ENCODE measurements at places on chromosomes 5 and 9.
A peak's percentile ranks its signal among the peaks of the same experiment; 100 is the strongest.

GRCh38 chr9:14270358-14271092 lies 43.4 kb downstream of the NFIB start:
- no peak for DNase-seq

- DNase-seq, result no peak
Measured at GRCh38 chr5:59090323-59090722, 507.4 kb downstream of the RAB3C start.

DNA sequence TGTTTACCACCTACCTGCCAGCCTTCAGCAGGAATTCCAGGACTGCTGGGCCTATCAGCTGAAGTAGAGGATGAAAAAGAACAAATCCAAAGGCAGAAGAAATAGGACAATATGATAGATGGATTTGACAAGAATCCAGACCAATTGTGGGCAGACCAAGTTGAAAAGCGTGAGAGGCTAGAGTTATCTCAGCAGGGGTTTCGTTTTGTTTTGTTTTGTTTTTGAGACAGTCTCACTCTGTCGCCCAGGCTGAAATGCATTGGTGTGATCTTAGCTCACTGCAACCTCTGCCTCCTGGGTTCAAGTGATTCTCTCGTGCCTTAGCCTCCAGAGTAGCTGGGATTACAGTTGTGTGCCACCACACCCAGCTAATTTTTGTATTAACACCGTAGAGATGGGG lies 113.2 kb downstream of the PALM2AKAP2 start:
- no peak for DNase-seq

GRCh38 chr9:83629433-83630104 lies 6.6 kb downstream of the IDNK start:
- DNase-seq, result no peak

DNA sequence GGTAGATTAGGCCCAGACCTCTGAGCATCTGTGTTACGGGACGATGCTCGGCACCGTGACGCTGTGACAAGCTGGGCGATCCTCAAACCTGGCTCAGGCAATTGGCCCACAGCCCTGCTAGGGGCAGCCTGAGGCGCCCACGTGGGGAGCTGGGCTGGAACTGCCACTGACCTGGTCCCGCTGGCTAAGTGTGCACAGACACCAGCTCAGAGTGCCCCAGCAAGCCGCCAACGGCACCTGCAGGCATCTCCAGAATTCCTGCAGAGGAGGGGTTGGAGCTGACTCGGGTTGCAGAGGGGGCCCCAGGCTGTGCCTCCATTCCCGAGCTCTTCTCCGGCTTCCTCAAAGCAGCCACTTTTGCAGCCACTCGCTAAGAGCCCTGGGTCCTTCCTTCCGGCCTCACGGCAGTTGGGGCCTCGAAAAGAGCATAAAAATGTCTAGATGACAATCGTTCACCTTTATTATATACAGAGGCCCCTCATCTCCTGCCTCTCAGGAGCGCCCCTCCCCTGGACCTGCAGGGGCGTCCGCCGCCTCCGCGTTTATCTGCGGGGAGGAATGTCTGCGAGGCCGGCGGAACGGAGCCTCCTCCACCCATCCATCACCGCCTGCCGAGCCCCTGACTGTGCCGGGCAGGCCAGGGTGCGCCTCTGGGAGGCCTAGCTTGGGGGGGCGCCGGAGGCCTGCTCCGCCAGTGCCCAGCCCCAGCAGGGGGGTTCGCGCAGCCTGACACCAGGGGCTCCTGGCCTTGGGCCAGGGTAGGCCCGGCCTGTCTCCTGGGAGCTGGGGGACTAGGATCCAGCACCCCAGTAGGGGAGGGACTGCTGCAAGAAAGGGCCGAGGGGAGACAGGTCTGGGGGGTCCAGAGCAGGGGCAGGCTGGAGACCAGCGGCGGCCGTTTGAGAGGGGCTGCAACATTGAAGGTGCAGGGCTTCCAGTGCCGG lies 144.9 kb downstream of the BARX1 start:
- no peak for DNase-seq

- DNase-seq, result no peak
Measured at GRCh38 chr5:120446068-120446492, 18.0 kb upstream of the PRR16 start.

- DNase-seq, result no peak
Measured at GRCh38 chr5:172821340-172821985, 12.6 kb upstream of the ERGIC1 start.

GRCh38 chr5:150636391-150637244 lies 3.8 kb upstream of the SYNPO start:
- DNase-seq, result peak; percentile 64

DNA sequence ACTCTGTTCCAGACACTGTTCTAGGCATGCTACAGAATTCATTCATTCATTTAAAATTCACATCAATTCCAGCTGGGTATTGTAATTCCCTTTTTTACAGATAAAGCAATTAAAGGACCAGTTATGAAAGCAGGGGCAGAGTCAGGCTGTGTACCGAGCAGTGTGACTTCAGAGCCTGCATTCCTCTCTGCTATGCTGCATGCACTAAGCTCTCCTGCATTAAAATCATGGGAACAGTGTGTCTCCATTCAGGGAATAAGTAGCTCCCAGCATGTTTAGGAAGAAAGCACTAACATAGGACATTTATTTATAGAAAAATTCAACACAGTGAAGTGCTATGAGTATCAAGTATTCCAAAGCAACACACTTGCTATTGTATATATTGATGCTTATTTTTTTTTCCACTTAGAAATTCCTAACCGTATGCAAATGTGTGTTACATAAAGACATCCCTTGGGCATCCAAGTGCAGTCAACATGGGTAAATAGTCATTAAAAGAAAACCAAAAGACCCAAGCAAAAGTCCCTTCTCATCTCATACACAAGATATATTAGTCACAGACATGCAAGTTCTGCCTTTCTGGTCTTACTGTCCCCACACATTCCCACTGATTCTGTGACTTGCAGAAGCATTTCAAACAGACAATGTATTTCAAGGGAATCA lies 173.7 kb downstream of the GABRB2 start:
- no peak for DNase-seq

DNA sequence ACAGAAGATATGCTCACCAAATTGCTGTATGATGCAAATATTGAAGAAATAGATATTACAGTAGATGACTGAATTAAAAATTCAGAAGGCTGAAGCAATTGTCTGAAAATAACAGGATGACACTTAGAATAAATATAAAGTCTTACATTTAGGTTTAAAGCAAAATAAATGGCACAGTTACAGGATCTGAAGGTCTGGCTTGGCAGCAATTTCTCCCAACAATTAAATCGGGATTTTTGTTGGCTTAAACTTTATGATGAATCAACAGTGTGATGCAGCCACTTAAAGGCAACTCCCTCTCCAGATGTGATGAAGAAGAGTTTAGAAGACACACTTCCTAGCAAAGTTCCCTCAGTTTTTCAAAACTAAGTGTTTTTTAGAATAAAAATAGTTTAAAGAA lies 80.5 kb downstream of the NREP start:
- no peak for DNase-seq

DNA sequence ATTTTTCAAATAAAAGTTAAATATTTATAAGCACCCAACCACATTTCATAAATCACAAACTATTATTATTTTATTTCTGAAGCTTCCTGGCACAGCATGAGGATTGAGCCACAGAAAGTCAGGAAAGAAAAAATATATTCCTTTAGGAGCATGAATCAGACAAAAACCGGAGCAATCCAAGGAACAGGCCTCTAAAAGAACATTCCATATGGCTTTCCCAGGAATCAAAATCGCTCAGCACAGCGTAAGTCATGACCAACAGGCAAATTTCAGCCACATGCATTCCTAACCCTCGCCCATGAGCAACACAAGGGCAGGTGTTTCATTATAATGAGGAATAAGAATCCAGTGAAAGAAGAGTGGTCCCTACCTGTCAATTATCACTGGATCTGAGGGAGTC lies 26.7 kb downstream of the EBF1 start:
- no peak for DNase-seq

GRCh38 chr5:100232736-100233135 lies 302.4 kb upstream of the FAM174A start:
- no peak for DNase-seq

DNA sequence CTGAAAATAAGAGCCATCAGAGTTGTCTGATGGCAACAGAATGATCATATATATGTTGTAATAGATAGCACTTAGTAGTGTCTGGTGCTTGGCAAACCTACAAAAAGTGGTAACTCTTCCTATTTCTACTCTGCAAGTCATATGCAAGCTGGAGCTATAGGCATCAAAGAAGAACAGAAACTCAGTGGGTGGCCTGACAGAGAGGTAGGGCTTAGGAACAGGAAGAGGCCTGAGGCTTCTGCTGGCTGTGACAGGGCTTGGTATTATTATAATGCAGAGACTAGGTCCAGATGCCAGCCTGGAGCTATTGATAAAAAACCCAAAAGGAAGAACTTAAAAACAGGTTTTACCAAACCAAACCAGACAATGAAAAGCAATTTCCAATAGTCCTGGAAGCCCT lies 4.4 kb upstream of the DIAPH1 start:
- no peak for DNase-seq

DNA sequence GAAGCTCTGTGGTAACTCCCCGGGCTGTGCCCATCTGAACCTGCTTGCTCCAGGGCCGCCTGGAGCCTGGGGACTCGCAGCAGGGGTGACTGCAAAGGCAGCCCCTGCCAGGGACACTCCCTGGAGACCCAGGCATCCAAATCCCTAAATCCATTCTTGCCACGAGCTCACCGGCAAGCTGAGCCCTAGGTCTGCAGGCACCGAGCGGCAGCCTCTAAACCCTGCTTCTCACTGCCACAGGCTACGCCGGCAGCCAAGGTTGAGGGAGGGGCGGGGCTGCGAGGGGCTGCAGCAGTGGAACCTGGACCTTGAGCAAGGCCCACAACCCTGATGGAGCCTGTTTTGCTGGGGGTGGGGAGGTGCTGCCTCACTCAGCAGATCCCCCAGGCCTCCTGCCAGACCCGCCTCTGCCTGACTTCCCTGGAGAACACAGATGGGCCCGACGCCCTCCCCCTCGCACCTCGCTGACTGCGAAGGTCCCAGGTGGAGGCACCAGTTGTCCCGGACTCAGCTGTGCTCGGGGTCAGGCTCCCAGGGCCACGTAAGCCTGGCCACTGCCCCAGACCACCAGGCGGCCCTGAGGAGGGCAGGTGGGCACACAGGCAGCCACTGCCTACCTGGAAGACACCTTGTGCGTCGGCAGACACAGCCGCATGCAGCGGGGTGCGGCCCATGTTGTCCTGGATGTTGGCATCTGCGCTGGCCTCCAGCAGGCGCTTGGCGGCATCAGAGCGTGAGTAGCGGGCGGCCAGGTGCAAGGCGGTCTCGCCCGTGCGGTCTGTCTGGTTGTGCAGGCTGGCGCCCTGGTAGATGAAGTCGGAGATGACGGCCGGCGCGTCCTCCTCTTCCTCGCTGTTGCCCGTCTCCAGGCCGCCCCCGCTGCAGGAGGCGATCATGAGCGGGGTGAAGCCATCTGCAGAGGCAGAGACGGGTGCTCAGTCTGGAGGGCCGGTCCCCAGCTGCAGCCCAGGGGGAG lies 17.4 kb upstream of the SEC16A start:
- DNase-seq, result no peak

DNA sequence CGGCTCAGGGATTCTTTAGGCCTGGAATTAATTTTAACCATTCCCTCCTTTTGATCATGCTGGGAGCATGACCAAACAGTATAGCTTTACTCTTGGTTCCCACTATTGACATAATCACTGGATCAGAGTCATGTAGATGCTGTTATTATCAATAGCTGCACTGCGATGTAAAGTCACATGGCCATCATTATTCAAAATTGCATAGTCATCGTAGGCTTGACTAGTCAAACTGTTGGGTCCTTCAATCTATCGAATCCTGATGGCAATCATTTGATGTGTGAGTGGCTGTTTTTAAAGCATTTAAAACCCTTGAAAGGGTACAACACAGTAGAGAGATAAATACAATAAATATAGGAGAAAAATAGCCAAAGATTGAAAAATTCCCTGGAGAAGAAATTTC lies 1194.1 kb downstream of the EFNA5 start:
- DNase-seq, result no peak

- DNase-seq, result peak; percentile 11
Measured at GRCh38 chr5:12399868-12400267, 495.6 kb upstream of the CTNND2 start.

- DNase-seq, result no peak
Measured at GRCh38 chr5:110969502-110969901, 102.0 kb upstream of the TSLP start.
